ENCODE measurements at places on chromosomes 3 and 15.

DNA sequence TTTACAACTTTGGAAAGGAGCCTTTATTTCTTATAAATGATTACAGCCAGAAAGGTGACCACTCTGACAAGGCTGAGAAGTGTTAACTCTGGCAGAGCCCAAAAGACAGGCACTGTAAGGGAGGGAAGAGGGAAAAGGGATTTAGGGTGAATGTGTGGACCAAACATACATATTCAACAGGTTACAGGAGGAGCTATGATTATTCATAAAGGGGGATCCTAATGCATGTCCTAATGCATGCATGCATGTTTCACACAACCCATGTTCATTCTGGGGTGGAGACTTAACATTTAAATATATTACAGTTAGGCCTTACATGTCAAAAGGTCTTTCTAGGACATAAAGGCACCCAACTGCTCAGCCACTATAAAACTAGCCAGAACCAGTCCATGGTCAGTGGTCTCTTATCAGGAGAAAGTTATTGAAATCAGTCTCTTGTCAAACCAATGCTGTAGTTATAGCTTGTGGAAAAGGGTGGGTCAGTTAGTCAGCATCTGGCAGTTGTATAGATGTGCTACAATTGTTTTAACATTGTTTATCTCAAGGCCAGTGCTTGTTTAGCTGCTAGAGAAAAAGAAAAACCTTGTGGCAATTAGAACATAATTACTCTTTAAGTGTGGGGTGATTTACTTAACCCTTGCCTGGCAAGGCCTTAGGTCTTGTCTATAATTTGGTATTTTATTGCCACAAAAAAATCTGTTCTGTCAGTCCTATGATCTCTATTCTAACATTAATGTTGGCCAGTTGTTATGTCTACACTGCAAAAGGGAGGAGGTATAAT lies 77.5 kb downstream of the RAD18 start:
- DNase-seq: no peak

DNA sequence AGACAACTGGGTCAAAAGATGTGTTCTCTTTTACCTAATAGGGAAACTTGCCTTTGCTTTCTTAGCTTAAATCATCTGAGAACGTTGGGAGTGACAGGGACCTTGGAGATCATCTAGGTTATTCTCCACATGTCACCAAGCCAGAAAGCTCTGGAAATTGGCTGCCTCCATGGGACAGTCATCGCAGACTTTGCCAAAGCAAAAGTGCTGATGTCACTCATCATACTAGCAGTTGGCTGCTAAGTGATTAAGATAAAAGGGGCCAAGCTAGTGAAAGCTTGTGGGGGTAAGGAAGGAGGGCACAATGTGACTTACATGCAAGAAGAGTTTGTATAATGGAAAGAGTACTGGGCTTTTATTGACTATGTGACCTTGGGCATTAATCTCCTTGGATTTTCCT lies 198.0 kb upstream of the PFN2 start:
- no peak for DNase-seq

GRCh38 chr3:158679547-158680000 lies 7.1 kb upstream of the LXN start:
- DNase-seq: no peak

DNA sequence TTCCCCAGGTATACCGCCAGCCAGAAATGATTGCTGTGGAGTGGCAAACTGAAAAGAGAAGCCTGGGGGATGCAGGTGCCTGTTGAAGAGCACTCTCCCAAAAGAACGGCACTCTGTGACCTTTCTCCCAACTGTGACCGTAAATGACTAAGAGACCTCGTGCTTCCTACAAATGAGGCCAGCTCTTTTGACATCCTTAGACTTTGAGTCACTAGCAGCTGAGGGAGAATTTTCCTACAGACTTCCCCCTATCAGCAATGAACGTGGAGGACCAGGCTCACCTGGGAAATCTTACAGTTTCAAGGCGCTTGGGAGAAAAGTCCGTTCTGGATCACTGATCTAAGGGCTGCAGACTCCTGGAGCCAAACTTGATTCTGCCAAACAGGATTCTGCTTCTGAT lies 8.6 kb downstream of the AQP9 start:
- DNase-seq: peak; percentile 69

- no peak for DNase-seq
These were observed 523.0 kb downstream of the NTRK3 start for GRCh38 chr15:87733541-87733941.

- no peak for DNase-seq
These were observed 5.2 kb downstream of the CCNL1 start for GRCh38 chr3:157154563-157155330.

GRCh38 chr15:70016511-70016994 lies 81.2 kb downstream of the TLE3 start:
- no peak for DNase-seq

DNA sequence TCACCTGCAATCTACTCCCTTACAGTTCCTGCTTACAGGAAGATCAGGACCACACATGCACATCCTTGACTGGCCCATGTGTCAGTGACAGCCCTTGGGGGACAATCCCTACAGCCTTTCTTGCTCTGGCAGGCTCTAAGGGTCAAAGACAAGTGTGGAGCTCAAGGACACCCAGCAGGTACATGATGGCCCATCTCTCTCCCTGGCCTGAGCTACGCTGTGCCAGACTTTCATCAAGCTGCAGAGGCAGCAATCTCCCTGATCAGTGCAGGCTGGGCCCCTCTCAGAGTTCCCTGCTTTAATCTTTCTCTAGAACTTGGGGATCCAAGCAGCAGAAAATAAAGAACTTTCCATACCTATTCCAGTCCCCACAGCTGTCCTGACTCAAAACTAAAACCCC lies 2.6 kb downstream of the SEMA7A start:
- no peak for DNase-seq

- DNase-seq: no peak
These were observed 32.7 kb downstream of the RNF13 start for GRCh38 chr3:149845570-149846244.

DNA sequence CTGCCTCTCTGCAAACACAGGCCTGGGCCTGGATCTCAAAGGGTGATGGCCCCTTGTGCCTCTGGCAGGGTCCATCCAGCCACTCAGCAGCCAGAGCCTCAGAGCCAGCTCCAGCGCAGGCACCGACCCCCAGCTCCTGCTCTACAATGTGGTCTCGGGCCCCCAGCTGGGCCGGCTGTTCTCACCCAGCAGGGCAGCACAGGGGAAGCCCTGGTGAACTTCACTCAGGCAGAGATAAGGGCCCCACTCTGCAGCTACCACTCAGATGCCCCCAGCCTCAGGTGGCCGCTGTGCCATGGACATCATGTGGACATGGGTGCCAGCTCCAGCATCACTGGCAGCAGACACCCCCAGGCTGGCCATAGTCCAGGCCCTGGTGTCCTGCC lies 173.1 kb downstream of the TBC1D2B start:
- no peak for DNase-seq

DNA sequence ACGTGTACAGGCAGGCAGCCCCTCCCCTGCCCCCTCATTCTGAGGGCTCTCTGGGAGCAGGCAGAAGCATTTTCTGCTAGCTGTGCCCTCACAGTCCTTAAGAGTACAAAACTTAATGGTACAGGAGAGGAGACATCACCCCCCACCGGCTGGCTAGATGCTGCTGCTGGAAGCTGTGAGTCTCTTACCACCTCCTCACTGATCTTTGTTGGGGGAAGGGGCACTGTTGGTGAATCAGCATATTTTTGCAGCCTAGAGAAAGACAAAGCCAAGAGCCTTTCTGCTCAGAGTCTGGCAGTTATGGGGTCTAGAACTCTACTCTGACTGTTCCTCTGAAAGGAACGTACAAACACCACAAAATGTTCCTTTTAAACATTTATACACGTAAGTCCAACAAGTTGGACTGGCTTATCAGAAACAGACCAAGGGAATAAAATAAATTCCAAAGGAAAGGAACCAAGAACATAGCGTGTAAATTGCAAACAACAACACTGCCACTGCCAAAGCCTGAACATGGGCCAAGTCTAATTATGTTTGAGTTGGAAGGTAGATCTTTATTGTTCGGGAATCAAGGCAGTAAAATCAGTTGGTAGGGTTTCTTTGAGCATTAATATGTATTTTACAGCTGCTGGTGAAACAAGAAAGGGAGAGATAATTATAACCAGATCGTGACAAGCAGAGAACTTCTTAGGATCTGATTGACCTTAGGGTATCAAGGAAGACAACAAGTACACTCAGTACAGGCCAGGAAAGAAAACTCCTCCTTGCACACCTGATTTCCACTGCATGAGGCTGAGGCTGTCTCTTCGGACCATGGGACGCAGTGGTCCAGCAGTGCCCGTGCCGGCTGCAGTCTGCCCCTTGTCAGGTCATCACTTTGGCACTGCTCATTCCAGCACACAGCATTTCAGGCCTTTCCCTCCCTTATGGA lies 27.4 kb downstream of the CLK3 start:
- no peak for DNase-seq

DNA sequence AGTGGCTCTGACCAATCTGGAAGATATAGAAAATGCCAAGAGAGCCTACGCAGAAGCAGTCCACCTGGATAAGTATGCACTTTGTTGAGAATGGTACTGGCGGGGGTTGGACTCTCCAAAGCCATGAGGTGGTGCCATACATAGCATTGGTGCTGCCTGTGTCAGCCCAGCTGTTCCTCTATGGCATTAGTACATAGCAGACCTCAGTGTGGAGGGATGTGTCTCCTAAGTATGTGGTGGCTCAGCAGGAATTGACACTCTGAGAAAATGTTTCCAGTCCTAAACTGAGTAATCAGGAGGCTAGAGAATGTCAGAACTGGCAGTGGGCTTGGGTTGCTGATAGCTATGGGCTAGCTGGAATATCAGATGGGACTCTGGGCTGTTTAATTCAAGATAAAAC lies 48.4 kb downstream of the ADPGK start:
- no peak for DNase-seq

DNA sequence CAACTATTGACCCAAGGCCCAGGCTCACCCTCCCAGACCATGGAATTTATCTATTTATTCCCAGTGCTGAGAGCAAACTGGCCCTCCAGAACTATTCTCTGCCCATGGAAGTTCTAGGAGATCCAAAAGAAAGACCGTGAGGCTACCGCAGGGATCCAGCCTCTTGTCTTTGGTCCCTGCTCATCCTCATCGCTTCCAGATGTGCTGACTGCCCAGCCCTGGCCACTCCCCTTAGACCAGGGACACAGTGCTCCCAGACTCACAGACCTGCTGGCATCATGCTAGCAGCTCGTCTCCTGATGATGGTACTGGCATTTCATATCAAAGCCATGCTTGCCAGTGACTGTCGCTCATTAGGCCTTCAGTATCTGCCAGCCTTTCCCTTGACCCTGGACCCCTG lies 405.7 kb upstream of the PPP2R3A start:
- no peak for DNase-seq

DNA sequence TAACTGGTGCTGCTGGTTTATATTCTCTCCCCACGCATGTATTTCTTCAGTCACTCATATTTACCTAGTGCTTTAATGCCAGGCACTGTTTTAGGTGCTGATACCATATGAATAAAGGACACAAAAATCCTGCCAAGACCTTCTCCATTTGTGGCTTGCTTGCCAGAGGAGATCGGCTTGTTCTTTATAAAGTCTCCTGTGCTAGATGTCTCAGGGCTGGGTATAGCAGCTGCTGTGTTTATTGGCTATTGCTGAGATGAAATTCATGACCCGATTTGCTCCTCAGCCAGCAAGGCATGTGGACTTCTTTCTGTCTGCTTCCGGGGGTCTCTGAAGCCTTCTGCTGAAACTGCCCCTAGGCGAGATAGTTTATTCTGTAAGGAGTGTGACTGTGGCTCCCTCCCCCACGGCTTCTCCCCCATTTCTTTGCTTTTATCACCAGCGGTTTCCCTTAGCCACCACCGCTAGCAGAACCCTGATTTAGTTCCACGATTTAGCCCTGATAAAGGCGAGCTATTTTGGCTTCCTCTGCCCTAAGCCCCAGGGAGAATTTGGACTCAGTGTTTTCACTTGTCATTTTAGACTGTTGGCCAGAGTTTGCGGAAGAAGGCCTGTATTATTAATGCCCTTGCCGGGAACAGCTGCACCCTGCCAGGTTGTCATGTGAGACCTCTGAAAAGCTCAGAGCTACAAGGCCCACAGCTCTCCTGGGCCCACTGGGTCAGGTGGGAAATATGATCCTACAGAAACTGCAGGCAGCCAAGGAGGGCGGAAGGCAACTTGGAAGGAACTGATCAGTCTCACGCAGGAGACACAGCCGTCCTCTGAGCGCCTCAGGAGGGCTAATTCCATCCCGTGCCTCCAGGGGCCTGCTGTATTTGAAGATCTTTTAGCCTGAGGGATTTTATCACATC lies 46.8 kb downstream of the ST6GAL1 start:
- DNase-seq: no peak

DNA sequence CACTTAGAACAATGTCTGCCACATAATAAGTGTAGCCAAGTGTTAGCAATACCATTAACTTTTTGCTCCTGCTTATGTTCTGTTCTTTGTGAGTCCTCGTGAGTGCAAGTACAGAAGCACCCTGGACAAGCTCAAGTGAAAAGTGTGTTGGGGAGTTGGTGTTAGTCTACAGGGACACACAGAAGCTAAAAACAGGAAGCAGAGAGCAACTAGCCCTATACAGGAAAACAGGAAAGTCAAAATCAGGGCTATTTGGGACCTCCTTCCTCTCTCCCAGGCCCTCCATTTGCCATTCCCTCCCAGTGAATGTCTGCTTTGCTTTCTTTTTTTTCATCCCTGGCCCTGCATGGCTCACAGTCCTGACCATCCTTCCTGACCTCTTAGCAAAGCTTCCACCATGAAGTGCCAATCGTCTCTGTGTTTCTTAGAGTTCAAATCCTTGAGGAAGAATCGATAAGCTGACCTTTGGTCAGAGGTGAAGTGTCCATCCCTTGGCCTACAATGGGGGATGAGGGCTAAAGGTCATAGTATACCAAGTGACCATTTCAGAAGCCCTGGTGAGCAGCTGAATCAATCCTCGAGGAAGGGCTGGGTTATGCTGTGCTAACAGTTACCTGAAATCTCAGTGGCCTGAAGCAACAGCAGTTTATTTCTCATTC lies 328.2 kb downstream of the SHQ1 start:
- DNase-seq: no peak

DNA sequence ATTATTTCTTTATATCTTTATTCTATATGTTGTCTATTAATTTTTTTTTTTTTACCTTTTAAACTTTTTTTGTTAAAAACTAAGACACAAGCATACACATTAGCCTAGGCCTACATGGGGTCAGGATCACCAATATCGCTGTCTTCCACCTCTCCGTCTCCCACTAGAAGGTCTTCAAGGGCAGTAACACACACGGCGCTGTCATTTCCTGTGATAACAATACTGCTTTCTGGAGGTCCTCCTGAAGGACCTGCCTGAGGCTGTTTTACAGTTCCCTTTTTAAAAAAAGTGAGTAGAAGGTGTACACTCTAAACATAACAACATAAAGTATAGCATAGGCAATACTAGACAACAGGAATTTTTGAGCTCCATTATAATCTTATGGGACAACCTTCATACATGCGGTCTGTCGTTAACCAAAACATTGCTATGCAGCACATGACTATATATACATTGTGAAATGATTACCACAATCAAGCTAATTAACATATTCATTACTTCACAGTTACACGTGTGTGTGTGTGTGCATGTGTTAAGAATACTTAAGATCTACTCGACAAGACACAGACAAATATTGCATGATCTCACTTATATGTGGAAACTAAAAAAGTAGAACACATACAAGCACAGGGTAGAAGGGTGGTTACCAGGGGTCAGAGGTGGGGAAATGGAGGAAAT lies 20.8 kb downstream of the RAB6B start:
- no peak for DNase-seq

- no peak for DNase-seq
These were observed 157.4 kb upstream of the PFN2 start for GRCh38 chr3:150128126-150128525.

Measured in CD4-positive, alpha-beta T cell (primary cell).